DND-41 (cell line): ENCODE measurements at places on chromosomes 6 and 20.

DNA sequence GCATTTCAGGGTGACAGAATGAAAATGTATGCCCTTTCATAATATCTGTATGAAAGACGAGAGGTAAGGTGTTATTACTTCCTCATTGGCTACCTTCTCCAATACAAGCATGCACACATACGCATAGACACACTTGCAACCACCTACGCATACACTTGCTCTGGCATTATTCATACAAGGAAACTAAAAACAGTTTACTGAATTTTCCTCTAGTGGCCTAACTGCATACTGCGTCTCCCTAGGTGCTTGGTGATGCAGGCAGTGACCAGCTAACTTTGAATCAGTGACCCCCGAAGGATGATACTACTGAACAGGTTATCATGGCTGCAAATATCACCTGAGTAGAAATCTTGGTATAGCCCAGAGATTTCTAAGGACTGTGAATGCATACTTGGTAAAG, 593.1 kb downstream of the PKHD1 start:
- no peak for DNase-seq

- no peak for DNase-seq
These were observed 886.7 kb downstream of the TBC1D32 start for GRCh38 chr6:120447605-120448004.

GRCh38 chr6:56756219-56756789, 113.6 kb upstream of the DST start:
- DNase-seq, result no peak

DNA sequence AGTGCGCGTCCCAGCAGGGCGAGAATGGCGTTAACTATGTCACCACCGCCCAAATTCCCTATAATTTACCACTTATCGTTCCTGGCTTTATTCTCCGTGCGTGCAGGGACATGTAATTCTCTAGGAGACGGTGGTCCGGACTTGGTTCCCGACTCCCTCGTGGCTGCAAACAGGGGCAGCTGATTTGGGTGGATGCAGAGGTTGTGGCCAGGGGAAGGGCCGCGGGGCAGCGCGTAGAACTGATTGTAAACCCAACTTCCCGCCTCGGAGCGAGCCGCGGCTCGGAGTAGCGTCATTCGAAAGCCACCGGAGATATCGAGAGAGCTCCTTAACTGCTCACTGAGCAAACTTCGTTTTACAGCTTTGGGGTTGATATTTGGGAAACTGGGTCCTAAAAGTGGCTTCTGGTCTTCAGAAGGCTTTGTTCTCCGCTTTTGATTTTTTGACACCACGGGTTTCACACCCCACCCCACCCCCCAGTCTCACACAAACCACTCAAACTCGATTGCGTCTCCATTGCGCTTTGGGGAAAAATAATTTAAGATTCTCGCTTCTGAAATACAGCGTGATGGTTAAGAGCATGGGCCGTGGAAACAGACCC, 17.5 kb upstream of the ZSCAN9 start:
- no peak for DNase-seq

- DNase-seq, result no peak
These were observed 2.7 kb downstream of the FOXA2 start for GRCh38 chr20:22581437-22582385.

DNA sequence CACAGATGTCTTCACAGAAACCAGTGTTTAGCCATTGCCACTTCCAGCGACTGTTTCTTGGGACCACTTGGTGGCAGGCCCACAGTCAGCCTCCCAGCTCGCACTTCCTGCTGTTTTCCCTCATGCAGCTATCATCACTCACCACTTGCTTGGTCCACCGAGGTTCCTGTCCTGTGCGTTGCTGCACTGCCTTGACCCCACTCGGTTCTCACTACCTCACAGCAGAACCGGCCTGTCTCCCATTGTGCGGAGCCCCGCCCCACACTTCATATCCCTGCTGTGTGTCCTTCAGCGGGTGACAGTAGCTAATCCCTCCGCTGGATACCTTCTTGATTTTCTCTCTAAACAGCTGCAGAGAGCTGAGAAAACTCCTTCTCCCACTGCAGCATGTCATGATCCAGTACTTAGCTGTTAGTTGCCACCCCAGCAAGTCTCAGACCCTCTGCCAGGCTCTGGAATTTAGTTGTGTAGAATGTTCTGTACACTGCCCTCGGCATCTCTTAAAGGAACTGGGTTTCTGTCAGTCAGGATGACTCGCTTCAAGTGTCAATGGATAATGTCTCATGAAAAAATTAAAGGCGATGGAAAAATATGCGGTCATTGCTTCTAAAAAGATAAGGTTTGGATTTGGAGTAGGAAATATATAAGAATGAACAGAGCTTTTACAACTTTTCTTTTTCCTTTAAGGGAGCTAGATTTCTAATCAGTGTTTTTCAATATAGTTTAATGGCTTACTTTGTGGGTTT, 208.0 kb downstream of the FARS2 start:
- no peak for DNase-seq

DNA sequence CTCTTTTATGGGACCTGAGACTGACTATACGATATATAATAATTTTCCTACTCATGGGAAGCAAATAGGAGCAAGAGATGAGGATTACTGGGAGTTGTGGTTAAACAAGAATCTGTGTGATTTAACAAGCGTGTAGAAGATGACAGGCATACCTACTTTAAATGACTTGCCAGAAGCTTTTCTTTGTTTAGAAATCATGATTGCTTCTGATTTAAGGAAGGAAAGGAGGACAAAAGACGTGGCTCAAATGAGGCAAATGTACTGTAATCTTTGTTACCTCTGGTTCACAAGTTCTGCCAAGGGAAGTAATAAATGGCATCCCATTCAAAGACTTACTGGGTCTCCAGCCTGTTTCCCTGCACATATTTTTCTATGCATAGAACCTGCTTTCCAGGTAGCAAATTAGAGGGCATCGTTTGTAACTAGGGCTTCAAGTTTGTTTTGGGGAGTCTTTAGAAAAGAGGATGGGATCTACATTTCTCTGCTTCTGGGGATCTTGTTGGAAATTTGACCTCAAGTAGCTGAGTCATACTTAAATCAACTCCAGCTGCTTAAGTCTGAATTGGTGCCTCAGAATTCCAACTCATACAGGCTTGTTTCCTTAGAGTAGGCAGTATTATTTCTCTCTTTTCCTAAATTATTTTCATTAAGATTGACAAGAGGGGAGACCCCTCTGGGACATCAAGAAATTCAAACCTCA, 2.9 kb upstream of the TRMT11 start:
- DNase-seq, result no peak

DNA sequence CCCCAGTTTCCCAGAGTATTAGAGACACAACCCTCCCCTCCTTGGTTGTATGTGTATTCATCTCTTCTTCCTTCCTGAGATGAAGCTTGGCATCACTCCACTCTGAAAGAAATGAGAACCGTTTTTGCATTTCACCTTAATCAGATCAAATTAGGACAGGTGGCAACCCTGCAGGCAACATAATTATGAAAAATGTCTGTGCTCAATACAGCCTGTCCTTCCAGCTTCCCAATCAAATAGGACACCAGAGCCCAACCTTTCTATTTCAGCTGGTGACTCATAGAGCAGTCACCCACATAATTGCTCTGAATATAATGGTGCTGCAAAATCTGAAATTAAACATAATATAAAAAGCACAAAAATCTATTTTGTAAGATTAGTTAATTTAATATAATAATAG, 310.2 kb upstream of the AGPAT4 start:
- no peak for DNase-seq

DNA sequence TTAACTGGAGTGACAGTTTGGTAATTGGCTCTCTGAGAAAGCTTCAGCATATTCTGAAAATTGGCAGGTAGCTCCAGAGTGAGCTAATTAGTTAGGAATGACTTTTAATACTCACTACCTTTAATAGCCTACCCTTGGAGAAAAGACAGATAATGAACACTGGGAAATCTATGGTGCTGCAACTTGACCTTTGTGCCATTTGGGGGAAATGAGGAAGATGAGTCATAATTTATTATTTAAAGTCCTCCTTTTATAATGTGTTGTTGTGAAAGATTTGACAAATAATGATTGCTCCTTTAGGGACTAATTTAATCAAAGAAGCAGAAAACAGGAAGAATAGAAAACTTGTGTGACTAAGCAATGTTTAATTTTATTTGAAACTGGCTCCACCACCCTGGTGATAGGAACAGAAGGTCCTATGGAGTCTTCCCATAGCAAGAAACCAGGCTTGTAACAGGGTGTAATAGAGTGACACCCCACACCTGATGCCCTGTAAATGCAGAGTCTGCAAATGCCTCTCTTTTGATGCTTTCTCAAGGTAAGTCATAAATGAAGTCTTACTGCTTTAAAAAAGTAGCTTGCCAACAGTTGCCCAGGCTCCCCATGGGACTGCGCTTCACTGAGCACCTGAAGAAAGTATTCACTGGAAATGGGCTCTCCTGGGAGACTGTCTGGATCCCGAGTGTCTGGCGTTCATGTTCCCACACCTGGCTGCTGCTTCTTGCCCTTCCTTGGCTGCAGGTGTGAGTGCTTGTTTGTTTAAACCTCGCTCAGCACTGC, 134.4 kb downstream of the LRRC1 start:
- DNase-seq, result no peak

DNA sequence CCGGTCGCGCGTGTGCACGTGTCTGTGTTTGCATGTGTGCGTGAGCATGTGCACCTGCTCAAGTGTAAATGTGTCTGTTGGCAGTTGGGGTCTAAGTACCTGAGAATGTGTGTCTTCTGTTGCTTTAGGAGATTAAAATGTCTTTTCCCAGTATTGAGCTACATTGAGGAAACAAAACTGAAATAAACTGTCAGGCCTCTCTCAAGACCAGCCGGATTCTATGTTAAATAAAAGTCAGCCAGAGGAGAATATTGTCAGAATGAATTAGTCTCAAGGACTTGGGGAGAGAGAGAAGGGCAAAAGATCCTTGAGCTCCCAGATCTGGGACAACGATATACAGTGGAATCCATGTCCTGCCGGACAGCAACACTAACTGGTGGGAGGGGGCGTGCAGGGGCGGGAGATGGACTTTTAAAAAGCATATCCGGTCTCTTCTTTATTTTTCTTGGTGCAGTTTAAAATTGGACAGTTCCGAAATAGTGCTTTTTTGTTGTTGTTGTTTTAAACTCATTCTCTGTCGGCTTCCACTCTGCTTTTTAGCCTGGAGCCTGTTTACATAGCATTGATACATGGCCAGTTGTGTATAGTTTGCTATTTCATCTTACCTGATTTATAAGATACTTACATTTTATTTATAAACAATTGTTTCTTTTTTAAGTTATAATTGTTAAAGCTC, 3.3 kb upstream of the TBX18 start:
- no peak for DNase-seq

DNA sequence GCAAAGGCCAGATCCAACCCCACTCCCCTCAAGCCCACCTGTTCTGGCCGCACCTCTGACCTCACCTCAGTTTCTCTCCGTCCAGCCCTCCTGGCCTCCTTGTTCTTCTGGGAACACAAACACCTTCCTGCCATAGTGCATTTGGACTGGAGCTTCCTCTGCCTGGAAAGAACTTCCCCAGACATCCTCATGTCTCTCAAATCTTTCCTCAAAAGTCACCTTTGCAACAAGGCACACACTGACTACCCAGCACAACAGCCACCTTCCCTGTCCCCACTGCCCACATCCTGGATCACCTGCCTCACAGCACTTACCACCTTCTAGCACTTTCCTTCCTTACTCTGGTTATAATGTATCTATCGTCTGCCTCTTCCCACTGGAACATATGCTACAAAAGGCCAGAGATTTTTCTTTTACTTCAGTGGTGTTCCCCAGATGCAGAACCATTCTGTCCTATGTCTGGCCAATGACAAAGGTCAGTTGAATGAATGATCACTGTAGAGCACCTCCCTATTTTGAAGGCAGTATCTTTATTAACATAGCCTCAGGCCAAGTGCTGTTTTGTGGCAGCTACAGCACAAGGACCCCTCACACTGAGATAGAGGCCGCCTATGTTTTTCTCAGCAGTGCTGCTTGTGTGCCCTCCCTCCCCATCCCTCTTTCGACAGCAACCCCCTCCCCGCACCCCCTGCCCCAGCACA, 4.1 kb downstream of the HLA-B start:
- no peak for DNase-seq

- no peak for DNase-seq
These were observed 23.5 kb upstream of the CCN6 start for GRCh38 chr6:112030206-112030960.

- no peak for DNase-seq
These were observed 1.6 kb downstream of the DBNDD2 start for GRCh38 chr20:45409521-45410272.

GRCh38 chr6:140711019-140711613, 1336.7 kb upstream of the CITED2 start:
- DNase-seq, result no peak

GRCh38 chr20:3935295-3935955, 46.2 kb downstream of the PANK2 start:
- DNase-seq, result no peak

DNA sequence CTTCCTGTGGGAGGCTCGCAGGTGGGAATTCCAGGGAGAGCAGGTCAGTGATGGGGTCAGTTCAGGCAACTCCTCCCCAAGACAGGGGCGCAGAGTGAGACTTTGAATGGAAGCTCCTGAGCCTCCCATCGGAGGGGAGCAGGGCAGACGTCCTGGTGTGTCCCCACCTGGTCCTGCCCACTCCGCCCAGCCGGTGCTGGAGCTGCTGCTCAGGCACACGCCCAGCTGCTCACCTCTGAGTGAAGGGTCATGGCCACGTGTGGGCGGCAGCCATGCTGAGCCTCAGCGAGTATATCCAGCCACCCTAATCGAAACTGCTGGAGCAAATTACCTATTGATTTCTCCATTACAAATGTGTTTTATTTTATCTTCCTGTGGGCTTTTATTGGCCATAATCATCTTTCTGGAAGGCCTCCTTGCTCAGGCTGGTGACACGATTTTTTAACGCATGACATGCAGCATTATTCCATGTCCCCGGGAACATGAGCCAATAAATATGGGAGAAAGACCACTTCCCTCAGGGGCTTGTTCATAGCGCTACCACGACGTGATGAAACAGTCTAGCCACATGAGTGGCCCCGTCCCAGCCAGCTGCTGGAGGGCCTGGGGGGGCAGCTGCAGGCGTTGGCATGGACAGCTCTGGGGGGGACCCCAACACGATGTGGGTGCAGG, 148.1 kb downstream of the TAF4 start:
- no peak for DNase-seq

DNA sequence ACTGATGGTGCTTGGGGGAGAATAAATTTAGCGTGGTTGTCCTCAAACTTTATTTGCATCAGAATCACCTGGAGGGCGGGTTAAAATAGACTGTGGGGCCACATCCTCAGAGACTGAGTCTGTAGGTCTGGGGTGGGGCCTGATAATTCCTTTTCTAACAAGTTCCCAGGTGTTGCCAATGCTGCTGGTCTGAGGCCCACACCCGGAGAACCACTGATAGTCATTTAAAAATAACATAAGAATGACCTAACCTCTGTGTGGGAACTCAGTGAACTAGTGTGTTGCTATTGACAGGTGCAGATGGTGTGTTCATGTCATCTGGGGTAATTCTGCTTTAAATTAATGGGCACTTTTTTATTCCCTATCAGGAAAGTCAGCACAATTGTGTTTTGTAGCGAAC, 64.8 kb downstream of the RTN4IP1 start:
- no peak for DNase-seq

DNA sequence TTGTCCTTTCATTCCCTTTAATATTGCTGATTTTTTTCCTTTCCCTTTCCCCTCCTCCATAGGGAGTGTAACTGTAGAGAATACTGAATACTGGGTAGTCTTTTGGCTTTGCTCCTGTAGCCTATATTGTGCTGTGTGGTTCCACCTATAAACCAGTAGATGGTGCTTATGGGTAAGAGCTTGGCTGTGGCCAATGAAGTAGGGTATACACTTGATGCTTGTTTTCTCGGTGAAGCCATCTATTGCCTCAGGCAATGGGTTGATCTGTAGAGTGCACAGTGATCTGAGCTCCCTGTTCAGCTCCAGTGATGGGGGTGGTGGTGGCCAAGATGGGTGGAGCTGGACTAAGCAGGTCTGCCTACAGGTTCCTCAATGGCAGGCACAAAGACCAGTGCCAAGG, 203.3 kb upstream of the IMPG1 start:
- no peak for DNase-seq
